ENCODE measurements at places on chromosomes 5 and 9.

GRCh38 chr5:76449606-76450005 is 46.5 kb downstream of the IQGAP2 start:
- no peak for DNase-seq

GRCh38 chr5:119451561-119451960 is 736 bp upstream of the HSD17B4 start:
- no peak for DNase-seq

DNA sequence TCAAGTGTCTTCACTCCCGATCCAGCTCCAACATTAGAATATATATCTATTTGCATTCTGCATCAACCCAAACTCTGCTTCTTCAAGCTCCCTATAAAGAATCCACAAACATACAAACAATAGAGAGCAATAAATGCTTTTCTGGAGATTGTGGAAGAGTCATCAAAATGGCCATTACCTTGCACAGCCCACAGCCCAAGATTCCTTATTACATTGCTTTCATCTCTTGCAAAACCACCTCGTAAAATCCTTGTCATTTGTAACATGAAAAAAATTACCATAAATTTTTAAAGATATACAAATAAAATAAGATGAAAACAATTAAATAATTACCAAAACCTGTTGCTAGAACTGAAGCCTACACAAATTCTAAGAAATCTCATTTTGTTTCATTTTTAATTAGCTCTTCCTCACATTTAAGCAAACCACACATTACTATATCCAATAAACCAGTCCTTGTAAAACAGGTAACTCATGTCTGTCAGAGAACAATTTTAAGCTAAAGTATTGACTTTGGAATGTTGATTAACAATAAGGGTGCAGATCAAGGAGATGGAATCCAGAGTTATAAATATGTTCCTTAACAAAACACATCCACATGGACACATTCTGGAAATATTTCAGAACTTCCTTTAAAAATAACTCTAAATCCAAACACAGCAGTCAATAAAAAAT is 7.1 kb downstream of the SPINK9 start:
- DNase-seq, result no peak

GRCh38 chr9:108786322-108786721 is 69.5 kb downstream of the ACTL7B start:
- no peak for DNase-seq

DNA sequence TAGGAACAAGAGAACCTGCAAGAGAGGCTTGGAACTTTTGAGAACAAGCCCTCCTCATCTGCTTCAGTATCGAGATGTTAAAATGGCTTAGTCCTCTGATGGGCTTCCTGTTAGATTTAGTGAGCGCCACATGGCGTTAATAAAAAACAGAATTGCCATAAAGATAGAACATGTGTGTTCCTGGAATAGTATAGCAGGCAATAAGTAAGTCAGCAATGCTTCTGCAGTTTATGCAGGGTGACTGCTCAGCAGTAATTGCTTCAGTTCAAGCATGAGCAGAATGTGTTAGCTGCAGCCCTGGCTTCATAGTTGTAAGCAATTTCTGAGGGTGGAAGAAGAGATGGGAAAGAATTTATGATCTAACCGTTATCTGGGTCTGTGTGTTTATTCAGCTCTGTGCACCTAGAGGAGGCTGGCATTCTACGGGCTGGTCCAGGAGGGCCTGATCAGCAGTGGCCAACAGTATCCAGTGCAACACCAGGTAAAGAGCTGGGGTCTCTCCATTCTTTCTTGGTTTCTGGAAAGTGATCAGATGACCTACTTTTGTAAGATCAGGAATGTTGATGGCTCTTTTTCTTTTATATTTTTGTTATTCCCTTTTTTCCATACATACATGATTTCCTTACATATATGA is 15.9 kb downstream of the PCDHAC2 start:
- DNase-seq, result no peak

DNA sequence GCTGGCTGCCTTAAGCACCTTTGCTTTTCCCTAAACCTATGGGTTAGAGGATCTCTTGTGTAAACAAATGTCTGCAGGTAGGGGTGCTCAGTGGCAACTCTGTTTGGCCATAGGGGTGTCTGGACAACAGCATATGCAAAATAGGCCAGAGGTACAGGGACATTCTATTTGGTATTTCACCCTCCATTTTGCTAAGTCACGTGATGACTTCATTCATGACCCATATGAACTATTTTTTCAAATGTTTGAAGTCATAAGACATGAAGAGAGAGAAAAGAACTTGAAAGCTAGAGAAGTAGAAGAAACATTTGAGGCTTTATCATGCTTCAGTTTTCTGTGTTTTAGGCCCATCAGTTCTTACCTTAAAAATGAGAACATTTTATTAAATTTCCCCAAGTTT is 370.2 kb downstream of the GADD45G start:
- DNase-seq, result no peak

DNA sequence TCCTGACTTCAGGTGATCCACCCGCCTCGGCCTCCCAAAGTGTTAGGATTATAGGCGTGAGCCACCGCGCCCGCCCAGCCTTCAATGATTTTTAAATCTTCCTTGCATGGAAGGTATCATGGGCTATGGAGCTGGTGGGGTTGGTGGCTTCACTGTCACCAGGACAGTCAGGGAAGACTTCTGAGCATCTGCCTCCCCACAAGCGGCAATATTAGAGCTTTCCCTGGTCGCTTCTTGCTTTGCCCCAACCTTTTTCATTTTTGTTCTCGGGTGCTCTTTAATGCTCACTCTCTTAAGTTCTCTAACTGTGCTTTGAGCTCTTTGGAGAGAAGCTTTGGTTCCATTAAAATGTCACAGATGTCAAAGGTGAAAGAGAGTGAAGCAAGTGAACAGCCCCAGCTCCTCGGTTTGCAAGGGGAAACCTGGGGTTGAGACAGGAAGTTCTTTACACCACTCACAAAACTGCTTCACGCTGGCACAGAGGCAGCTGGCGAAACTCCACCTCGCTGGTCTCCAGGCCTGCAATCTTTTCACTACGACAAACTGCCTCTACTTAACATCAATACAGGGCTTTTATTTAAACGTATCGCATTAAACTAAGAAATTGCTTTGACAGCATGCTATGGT is 142.5 kb upstream of the RETREG1 start:
- no peak for DNase-seq

GRCh38 chr5:38600329-38601045 is 44.0 kb upstream of the LIFR start:
- no peak for DNase-seq

DNA sequence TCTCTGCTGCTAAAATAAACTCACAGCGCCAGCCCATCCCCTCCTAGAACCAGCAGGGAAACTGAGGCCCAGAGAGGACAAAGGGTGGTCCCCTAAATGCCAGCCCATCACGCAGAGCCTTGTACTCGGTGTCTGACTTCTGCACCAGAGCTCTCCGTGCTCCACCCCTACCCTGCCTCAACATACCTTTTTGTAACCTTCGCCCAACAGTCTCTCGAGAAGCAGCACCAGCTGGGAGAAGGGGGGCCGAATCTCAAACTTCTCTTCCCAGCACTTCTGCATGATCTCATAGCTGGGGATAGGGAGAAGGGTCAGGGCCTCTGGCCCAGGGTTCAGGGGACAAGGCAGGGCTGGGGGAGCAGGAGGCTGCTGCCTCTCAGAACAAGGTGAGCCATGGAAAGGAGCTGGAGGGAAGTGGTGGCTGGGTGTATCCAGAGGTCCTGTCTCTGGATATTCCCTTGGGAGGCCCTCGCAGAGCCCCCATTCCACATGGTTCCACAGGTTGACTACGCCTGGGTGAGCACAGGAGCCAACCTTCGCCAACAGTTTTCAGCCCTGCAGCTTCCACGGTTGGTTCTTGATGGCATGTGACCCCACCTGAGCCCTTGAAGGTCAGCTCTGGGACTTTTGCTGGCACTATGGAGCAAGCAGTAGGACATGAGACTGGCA is 32.3 kb upstream of the CSF1R start:
- no peak for DNase-seq

DNA sequence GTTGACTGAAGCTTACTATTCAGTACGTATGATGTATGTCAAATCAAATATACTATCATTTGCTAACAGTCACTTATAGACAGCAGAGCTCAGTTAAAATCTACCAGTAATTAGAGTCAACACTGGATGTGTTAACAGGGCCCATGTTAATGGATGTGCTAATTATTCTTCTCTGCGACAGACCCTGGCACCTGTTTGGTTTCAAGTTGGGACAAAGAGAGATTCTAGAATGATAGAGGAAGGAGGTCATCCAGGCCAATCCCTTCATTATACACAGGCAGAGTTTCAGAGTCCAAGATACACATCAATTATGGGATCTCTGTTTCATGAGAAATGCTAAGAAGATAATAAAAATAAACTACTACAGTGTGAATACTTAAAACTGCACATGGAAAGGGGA is 615.0 kb downstream of the ZNF608 start:
- DNase-seq, result no peak

DNA sequence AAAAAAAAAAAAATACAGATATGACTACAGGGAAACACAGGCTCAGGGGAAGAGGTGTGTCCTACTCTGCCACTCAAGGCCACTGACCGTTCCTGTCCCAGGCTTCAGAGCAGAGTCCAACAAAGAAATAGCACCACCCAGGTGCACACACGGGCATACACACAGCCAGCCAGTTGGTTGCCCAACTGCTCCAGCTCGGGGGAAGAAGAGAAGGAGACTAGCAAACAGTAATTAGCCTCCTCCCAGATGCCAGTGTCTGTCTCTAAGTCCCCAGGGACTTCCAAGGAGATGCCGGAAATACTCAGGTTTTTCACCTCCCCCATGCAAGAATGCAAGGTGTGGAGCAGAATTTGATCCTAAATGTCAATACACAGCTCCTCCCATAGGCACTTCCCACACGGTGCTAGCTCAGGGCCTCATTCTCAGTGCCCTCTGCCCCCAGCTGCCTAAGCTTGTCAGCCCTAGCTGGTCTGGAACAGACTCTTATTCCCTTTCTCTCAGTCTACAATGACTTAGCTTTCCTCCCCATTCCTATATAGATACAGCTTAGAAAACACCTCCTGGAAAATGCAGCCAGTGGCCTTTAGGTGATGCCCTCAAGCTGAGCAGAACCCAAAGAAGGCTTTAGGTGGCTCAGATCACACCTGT is 1.7 kb downstream of the MYORG start:
- DNase-seq, result no peak
